Activated naive CD4-positive, alpha-beta T cell treated with anti-CD3 and anti-CD28 coated beads, Interleukin-2, amount 50 U/mL, for 16 hours (primary cell): ENCODE measurements at places on chromosomes 5 and 9.

GRCh38 chr5:4188704-4189103, 593.1 kb downstream of the IRX1 start:
- DNase-seq = no peak

GRCh38 chr5:173753307-173754168, 134.6 kb upstream of the CPEB4 start:
- no peak for DNase-seq

GRCh38 chr5:68245319-68245718, 29.8 kb downstream of the PIK3R1 start:
- no peak for DNase-seq

DNA sequence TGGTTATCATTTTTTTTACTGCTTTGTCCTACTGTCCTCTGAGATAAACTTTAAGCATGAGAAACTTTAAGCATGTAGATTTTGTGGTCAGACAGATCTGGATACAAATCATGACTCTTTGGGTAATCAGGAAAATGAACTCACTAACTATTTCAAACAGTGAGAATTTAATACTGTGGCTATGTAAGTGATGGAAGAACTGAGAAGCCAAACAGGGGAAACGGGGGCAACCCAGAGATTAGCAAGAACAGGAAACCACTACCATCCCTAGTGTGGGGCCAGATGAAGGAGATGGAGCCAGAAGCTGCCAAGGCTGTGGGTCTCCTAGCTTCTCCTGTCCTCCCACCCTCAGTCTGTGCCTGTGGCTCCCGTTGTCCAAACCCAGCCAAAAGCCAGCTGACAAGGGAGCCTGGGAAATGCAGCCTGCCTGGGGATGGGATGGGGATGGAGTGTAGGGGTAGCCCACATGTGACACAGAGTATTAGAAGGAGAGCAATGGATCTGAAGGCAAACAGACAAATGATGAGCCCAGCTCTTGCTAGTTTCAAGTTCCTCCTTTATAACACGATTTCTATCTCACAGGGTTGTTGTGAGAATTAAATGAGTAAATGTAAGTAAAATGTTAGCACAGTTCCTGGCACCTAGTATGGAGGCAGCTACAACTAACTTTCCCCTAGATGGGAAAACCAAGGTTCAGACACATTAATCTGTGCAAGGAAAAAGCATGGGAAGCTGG, 27.7 kb upstream of the CDC23 start:
- DNase-seq = no peak

DNA sequence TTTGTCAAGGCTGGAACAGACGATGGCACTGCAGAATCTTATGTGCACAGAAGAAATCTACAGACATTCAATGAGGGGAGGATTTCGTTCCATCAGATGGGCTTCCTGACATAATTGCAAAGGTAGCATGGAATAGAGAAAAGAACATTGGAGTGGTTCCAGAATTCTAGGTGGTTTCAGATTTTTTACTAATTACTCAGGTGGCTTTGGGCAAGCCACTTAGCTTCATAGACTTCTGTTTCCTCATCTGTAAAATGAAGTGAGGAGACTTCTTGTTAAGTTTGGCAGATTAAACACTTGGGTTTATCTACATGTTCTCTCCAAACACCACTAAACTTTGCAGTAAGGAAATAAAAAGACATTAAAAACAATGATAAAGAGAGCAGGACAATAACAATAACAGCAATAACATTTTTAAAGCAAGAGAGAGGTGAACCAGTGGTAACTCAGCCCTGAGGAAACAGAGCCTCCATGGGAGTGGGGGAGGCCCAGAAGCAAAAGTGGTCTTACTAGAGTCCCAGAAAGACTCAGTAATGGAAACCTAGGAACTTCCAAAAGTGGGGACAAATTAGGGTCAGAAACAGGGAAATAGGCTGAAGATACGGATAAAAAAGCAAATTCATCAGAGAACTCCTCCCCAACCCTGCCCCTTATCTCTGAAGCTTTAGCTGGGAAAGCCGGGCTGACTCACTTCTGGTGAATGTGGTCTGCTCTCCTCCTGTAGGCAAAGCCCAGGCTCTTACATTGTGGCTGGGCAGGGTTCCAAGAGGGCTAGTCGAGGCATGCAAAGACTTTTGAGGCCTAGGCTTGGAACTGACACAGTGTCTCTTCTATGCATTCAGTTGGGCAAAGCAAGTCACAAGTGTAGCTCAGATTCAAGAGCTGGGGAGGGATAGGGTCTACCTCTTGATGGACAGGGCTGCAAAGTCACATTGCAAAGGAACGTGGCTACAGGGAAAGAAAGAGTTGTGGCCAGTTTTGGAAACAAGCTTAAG, 11.8 kb upstream of the ACTBL2 start:
- peak; percentile 22 for DNase-seq

GRCh38 chr5:95615164-95615467, 4.8 kb upstream of the GPR150 start:
- no peak for DNase-seq

GRCh38 chr9:115413766-115414382, 295.9 kb upstream of the TNC start:
- no peak for DNase-seq

GRCh38 chr9:76703270-76703669, 61.0 kb upstream of the PCA3 start:
- DNase-seq = no peak

DNA sequence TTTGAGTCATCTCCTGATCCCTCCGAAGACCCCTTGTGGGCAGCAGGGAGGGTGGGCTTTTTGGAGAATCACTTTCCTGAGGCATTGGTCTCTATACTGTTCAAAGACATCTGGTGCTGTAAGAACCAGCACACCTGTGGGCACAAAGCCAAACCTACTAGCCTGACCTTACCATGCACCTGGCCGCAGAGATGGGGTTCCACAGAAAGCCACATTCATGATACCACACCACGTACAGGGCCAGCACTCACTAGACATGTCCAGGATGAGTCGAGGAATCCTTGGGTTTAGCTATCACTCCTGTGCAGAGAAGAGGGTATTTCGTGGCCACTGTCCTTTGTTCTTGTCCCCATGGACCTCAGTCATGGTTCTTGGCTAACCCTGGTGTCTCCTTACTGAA, 203.4 kb downstream of the CACNA1B start:
- no peak for DNase-seq

DNA sequence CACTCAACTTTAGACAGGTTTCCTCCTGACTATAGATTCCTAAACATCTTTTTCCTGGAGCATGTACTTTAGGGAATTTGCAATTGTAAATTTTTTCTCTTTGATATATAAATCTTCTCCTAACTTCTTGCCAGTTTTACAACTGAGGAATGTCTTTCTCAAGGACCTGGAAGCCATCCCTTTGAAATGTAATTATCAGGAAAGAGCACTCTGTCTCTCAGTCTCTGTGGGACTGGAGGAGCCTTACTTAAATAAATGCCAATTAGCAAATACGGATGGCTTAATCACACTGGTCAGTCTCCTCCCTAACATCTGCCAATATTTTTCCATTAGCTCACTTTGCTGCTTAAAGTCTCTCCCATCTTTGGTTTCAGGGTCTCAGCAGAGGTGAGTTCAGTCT, 344.3 kb upstream of the ARRDC3 start:
- no peak for DNase-seq

GRCh38 chr5:7331131-7331530, 64.8 kb upstream of the ADCY2 start:
- DNase-seq = no peak

DNA sequence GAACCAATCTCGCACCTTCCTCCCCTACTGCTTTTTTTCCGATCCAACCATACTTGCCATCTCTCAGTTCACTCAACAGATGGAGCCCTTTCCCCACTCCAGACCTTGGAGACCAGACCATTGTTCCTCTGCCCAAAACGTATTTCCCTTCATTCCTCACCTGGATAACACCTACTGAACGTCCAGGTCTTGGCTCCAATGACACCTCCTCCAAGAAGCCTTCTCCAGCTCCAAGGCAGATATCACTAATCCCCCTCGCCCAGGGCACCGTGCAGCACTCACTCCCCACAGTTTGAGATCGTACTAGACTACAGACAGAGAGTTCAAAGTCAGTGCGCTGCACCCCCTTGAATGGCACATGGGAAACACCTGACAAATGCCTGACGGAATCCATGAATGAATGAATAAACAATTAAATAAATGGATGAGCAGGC, 47.1 kb upstream of the AKNA start:
- DNase-seq = no peak

GRCh38 chr5:36393656-36394428, 92.1 kb upstream of the RANBP3L start:
- DNase-seq = no peak

GRCh38 chr9:93906195-93906880, 48.8 kb downstream of the BARX1 start:
- peak; percentile 1 for DNase-seq

GRCh38 chr5:128202320-128202719, 118.8 kb downstream of the SLC12A2 start:
- DNase-seq = no peak

GRCh38 chr9:20479419-20480155, 142.7 kb downstream of the MLLT3 start:
- no peak for DNase-seq

DNA sequence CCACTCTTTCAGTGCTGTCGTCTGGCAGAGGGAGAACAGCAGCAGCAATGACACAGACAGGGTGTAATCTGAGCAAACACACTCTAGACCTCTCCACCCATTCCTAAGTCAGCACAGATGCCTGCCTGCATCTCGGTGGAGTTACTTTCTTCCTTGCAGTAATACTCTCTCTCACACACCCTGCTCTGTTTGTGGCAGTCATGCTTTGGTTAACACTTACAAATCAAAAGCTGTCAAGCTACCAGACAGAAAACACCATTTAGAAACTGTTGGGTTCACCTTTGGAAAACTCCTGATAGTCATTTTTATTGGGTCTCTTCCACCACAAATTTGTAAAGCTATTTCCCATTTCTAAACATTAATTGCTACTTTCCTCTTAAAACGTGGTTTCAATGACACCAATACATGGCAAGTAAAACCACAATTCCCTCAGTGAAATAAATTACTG, 27.3 kb downstream of the LHFPL2 start:
- no peak for DNase-seq

GRCh38 chr9:137252555-137253506, 1.7 kb downstream of the STPG3 start:
- no peak for DNase-seq

GRCh38 chr9:96484521-96484931, 34.6 kb downstream of the HABP4 start:
- no peak for DNase-seq

DNA sequence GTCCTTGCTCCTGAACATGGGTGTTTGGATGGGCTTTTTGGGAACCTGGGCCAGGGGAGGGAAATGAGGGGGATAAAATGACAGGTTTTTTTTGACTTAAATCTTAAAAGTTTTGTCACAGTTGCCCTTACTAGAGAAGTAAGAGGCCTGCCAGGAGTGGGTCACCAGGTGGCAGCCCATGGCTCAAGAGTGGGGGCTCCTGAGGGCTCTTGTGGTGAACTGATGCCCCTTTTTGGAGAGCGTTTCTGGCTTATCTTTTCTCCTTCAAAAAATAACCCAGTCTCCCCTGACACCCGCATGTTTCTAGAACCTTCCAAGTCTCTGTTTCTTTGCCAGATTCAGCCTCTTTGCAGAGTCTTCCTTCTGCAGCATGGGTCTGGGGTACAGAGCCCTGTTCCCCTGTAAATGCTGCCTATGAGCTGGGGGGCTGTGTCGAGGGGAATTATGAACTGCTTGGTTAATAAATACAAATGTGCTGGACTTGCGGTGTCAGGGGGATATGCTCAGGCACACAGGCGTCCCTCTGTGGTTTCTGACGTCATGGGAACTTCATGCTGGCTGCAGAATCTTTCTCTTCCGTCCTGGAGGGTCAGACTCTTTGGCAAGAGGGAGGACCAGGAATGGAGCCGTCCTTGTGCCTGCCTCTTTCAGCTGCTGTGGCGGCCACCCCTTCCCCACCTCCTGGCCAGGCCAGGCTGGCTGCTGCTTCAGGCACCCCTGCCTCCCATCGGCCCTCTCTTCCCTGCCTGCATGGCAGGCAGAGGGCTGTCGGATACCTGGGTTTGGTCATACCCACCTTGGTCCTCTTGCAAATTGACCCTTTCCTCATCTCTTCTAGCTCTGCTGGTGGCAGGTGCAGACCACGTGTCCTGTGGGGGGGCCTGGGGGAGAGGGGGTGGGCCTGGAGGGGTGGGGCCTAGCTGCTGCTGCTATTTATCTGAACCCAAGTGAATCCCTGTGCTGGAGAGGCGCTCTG, 30.1 kb downstream of the PTPA start:
- DNase-seq = no peak

GRCh38 chr5:36723912-36724311, 117.5 kb downstream of the SLC1A3 start:
- DNase-seq = no peak

DNA sequence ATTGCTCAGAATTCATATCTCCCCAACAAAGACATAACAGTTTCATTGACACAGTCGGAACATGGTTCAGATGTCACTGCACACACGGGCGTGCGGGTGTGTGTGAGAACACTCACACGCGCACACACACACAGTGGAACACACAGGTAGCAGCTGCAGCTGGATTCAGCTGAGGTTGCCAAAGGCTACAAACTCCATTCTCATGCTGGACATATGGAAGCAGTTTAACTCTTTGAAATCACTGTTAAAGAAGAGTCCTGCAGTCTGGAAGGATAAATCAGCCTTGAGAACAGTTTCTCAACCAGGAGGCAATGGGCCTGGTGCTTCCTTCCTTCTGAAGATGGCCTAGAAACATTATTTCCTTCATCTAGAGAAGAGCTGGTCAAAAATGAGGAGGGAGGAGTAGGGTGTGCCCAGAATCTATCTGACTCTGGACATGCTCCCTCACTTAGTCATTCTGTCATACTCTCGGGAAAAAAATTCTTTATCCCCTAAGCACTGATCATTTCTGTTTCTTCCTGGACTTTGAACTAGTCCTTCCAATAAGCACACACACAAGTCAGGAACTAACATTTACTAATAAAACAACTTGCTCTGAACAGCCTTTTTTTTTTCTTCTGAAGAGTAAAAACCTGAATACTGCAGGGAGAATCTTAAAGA, 160.6 kb downstream of the ZDHHC21 start:
- no peak for DNase-seq

- no peak for DNase-seq
Measured at GRCh38 chr5:62093976-62094375, 212.0 kb upstream of the KIF2A start.

DNA sequence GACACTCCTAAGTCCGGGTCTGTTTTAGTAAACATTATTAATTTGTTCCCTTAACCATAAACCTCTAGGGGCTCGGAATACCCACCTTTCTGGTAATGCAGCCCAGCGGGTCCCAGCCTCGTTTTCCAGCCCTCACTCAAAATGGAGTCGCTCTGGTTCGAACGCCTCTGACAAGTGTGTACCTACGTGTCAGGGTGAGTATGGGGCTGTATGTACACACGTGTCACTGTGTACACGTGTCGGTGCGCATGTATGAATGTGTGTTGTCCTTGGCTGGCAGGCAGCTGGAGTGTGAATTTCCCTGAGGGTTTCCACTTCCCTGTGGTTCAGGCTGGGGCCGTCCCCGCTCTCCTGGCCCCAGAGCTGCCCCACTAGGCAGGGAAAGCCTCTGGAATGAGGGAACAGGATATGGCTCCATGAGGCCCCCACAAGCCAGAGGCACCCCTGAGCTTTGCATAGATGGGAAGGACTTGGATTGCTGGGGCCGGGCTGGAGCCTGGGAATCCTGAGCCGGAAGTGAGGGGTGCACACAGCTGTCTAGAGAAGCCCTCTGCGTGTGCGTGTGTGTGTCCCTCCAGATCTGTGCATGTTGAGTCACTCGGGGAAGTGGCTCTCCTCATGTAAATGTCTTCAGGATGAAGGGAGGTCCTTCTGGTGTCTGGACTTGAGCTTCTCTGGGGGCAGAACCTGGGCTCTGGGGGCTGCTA, 160.8 kb upstream of the IER5L start:
- no peak for DNase-seq

- no peak for DNase-seq
Measured at GRCh38 chr5:93800988-93801811, 59.8 kb upstream of the POU5F2 start.

- DNase-seq = no peak
Measured at GRCh38 chr9:18404434-18405029, 69.4 kb upstream of the ADAMTSL1 start.
